ENCODE measurements at places on chromosomes 11 and 22.

- no peak for DNase-seq
Measured at GRCh38 chr22:38251341-38251692, 21.5 kb downstream of the TMEM184B start.

- no peak for DNase-seq
Measured at GRCh38 chr11:93585758-93586157, 42.6 kb upstream of the SMCO4 start.

- peak; percentile 45 for DNase-seq
Measured at GRCh38 chr11:17598700-17599459, 51.8 kb downstream of the OTOG start.

DNA sequence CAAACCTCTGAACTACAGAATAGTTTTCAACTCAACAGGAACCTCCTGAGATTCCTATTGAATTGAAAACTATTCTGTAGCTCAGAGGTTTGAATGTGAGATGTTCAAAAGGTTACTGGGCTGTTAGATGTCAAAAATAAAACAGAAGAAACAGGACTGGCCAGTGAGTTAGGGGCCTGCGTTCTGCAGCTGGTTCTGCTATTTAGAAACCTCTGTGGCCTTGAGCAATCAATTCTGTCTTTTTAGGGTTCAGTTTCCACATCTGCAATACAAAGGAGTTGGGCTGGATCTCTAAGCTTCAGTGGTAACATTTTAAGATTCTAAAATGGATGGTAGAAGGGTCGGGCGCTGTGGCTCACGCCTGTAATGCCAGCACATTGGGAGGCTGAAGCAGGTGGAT is 55.8 kb downstream of the CLMP start:
- no peak for DNase-seq

GRCh38 chr22:30421695-30422480 is 3.7 kb upstream of the MTFP1 start:
- no peak for DNase-seq

DNA sequence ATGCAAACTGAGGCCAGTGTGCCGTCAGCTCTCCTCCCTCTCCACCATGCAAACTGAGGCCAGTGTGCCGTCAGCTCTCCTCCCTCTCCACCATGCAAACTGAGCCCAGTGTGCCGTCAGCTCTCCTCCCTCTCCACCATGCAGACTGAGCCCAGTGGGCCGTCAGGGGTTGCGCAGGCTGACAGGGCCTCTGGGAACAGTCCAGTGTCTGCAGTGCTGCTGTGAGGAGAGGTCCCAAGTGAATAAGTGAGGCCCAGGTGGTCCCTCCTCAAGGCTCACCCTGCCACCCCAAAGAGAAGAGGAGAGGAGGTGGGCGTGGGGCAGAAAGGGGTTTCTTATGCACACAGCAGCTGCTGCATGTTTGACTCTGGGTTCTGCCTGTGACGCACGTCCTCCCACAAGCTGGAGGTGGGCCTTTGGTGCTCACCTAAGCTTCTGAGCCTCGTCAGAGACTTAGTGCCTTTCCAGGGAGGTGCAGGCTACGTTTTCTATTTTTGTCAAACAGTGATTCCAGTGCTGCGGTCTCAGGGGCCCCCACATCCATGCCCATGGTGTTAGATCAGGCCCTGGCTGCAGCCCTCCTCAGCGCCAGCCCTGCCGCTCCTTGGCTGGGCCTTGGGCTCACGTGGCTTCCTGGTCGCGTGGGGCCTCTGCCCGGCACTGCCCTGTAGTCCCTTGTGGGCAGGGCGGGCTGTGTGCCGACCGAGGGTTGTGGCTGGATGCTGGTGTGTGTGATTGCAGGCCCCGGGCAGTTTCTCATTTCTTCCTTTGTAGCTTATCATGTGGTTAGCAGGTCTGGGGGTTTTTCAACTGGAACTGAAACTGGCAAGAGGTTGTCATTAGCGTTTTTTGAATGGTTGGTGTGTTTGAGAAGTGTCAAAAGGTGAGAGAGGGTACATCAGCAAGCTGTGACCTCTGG is 7.1 kb downstream of the TPCN2 start:
- no peak for DNase-seq

DNA sequence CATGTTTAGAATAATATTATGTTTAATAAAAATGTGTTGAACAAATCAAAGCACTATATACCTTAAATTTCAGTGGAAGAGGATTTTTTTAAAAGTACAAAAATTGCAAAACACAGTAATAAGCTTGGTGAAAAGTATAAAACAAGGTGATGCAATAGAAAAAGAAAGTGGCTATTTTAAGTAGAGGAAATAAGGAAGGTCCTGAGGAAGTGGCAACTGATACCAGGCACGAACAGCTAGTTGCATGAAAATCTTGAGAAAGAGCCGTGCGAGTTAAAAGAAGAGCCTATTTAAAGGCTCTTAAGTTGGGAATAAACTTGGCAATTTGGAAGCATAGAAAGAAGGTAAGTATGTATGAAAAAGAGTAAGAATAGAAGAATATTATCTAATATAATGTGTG is 1679.3 kb downstream of the LRRC4C start:
- DNase-seq = no peak

DNA sequence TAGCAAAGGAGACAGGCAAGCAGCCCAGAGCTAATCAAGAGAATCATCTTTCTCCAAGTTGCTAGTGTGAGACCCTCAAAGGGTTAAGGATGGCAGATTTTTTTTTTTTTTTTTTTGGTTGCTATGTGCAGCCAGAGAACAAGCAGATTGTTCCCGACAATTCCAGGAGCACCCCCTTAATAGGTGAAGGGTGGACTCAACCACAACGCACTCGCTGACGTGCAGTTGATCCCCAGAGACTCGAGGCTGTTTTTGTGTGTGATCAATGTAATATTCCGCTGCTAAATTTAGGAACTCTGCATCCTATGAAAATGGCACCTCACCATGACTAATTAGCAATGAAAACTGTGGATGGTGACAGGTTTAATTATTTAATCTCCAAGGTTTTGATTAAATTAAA is 789.0 kb downstream of the KCNA4 start:
- no peak for DNase-seq

GRCh38 chr11:111730871-111731591 is 35.2 kb downstream of the PPP2R1B start:
- DNase-seq = no peak

DNA sequence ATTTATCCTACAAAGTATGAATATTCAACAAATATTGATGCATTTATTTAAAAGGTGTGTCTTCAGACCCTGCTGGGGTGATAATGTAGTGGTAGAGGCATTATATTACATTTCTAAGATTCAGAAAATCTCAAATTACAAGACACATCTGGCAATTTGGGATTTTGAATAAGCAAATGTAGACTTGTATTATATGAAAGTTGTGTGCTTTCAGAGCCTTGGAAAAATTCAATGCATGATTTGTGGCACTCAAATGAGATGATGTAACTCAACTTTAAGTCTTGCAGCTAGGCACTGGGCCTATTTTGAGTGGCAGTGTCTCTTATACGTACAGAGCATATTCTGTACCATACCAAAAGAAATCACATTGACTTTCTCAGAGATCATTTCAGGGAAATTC is 214.4 kb downstream of the ETS1 start:
- DNase-seq = no peak

GRCh38 chr11:11969380-11970215 is 38.8 kb downstream of the DKK3 start:
- no peak for DNase-seq

DNA sequence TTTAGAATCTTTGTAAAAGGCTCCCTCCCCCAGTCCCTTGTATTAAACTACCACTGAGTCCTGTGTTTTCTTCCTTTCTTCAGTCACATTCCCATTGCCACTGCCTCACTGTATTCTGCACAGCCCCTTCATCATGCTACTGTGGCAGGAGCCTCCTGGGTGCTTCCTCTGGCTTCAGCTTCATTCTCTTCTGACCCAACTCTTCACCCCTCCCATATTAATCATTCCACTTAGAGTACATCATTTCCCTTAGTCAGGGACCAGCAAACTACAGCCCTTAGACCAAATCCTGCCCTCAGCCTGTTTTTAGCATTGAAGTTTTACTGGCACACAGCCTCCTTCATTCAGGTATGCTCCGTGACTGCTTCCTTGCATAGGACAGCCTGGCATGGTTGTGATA is 127.7 kb upstream of the MTNR1B start:
- no peak for DNase-seq

DNA sequence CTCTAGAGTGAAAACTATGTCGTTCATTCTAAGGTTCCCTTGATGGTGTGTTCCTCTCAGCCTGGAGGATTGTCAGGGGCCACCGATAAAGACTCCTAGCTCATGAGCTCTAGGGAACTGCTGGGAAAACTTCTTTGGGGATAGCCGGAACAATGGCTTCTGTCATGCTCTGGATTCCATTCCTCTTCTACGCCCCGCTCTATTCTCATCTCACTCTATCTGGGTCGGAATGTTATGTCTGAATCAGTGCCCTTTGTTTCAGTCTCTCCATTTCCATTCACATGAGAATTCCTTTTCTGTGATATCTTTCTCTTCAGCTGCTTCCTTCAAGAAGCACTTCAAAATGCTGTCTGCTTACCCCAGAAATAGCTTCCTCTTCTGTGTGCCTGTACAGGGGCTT is 16.9 kb upstream of the SLCO2B1 start:
- no peak for DNase-seq

DNA sequence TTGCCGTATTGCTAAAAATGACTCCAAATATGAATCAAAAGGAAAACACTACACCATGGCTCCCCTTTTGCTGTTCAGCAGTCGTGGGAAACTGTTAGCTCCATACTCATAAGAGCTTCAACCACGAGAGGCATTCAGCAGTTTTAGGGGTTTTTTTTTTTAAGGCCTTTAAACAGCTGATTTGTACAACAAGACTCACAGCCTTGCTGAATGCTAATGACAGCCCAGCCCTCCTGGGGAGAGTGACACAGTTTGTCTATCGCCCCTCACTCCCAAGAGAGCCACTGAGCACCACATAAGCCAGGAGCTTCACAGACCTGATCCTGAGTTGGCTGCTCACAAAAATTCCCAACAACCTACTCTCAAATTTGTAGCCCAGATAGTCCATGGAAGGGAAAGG is 32.4 kb downstream of the GALNT18 start:
- no peak for DNase-seq

GRCh38 chr11:85725510-85726258 is 39.7 kb upstream of the CCDC89 start:
- no peak for DNase-seq

DNA sequence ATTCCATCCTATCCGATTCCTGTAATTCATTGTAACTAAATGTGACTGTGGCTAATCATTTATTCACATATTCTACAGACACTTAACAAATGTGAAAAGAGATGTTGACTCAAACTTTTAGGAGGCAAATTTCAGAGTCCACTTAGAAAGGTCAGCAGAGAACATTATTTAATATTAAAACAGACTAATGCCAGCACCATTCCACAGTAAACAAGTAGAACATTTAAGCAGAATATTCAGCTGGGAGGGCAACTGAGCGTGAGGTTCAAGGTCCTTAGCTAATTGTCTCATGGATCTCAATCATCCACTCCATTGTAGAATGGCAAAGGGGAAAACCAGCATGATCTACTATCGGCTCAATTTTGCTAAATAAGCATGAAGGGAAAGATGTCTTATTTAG is 5.1 kb upstream of the SLC5A12 start:
- no peak for DNase-seq

- no peak for DNase-seq
Measured at GRCh38 chr22:44583854-44584253, 85.8 kb upstream of the RTL6 start.

DNA sequence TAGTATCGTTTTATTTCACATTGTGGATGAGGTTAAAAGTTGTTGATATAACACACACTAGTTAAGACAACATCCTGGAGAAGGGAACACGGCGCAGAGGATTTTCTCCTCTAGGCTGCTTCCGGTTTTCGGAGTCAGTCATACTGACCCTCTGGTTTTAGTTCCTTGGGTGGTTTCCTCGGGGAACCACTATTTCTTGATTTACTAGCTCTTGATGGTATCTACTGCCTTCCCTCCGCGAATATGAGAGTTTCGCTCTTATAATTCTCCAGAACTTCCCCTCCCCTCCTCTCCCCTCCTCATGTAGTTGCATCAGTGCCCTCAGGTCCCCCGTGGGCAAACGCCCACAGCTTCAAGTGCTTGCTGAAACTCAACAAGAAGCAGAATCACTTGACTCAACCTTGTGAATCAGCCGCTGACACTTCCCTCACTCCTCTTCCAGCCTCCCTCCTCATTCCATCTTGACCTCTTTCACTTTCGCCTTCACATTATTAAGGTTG is 15.9 kb upstream of the APOBEC3A start:
- no peak for DNase-seq

DNA sequence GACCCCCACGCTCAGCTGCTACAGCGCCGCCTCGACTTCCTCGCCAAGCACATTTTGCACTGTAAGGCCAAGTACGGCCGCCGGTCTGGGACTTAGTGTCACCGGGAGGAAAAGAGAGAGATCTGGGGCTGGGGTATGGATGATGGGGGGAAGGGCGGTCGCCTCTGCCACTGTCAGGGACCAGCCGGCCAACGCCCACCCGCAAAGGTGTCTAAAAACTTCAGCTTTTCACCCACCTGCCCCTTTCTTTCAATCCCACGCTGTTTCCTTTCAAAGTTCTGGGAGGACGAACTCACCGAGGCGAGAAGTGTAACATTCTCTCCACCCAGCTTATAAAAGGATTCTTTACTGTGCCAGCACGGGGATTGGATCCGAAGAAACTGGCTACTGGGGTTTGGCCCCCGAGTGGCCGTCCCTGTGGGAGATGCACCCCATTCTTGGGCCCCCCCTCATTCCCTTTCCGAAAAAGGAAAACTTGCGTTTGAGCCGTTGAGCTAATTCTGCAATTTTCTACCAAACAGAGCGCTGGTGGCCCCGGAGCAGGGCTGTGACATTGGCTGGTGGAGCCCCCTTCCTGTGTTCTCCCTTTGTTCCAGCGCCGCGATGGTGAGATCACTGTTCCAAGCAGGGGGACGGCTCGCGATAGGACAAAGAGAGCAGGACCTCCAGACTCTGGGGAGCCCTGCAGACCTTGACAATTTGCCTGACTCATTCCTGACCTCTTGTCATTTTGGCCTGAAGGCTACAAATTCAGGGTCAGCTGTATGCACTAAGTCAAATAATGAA is 1.8 kb downstream of the FJX1 start:
- no peak for DNase-seq

- no peak for DNase-seq
Measured at GRCh38 chr22:20591660-20592310, 84.4 kb downstream of the MED15 start.

- DNase-seq = no peak
Measured at GRCh38 chr11:65968600-65969482, 7.3 kb downstream of the SART1 start.

DNA sequence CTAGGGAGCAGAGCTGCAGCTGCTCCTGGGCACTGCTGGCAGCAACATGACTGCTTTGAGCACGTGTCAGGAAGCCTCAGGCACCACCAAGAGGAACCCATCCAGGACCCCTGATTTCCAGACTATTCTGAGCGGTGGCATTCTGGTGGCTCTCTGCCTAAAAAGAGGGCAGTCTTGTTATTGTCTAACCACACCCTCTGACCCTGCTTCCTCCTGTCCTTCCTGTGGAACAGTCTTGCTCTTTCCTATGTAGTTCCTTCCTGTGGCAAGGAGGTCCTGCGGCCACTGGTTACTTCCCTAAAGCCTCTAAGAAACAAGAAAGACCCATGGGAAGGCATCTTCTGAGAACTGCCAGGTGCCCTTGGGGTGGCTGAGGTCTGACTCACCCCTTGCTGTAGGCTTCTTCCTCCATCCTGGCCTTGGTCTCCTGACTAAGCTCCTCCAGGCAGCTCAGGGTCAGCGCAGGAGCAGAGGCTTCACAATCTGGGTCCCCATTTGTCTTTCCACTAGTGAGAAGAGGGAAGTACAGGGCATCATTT is 13.1 kb upstream of the LYVE1 start:
- DNase-seq = no peak

Measured in stimulated activated naive CD4-positive, alpha-beta T cell (primary cell).